ENCODE measurements at places on chromosomes 11 and 22.

- DNase-seq: no peak
These were observed 4.1 kb downstream of the BEST1 start for GRCh38 chr11:61954106-61954850.

DNA sequence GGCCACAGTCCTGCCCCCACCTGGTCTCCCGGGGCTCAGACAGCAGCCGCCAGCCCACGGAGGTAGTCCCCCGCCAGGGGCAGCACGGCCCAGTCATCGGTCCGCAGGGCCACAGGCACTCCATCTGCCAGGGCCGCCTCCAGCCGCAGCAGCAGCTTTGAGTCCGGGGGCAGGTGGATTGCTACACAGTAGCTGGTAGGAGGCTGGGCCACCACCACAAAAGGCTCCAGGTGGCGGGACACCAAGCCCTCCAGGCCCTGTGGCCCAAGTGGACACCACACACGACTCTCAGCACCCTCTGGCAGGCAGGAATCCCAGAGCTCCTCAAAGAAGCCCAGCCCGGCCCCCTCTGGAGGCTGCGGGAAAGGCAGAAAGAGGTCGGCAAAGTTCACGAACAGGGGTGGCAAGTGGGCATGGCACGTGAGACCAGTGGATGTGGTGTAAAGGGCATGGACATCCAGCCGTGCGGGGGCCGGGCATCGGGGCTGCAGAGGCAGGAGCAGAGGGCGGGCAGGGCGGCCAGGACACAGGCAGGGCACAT lies 2.9 kb downstream of the AP5B1 start:
- DNase-seq: no peak

- DNase-seq: no peak
These were observed 555 bp downstream of the TP53I11 start for GRCh38 chr11:44950031-44950624.

GRCh38 chr11:130175898-130176297 lies 16.3 kb downstream of the ST14 start:
- DNase-seq: no peak

- DNase-seq: no peak
These were observed 17.3 kb downstream of the TSPO start for GRCh38 chr22:43168471-43169309.

DNA sequence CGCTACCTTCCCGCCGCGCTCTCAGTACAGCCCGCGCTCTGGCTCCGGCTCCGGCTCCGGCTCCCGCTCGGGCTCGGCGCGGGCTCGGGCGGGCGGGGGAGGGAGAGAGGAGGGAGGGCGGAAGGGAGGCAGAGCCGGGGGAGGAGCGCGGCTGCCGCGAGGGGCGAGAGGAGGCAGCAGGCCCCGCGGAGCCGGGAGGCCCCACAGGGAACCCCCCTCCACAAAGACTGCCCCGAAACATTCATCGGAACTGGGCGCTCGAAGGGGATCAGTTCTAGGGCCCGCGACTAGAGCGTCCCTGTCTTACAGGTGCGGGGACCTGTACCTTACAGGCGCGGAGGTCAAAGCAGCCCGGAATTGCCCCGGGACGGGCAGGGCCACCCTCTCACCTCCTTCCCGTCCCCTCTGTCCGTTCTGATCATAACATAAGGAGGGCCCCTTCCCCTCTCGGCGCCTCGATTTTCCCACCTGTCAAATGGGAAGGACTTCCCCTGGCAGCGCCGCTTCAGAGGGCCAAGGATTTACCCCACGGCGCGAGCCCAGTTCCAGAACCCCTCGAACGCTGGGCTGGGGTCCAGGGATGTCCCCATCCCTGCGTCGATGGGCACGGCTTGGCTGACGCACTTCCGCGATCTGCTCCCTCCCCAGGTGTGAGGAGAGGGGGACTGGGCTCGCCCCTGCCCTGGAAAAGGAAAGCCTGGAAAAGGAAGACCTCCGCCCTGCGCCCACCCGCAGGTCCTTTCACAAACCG lies at the start of gene SHISA8:
SHISA8 (minus strand) TSS at position 40 of the 751 bp plus-strand sequence. CDS start 407 bp downstream, outside the sequence.
- peak; percentile 18 for DNase-seq

GRCh38 chr22:45547016-45547345 lies 44.3 kb downstream of the FBLN1 start:
- DNase-seq: no peak

GRCh38 chr22:21666786-21667185 lies 974 bp downstream of the PPIL2 start:
- DNase-seq: no peak

DNA sequence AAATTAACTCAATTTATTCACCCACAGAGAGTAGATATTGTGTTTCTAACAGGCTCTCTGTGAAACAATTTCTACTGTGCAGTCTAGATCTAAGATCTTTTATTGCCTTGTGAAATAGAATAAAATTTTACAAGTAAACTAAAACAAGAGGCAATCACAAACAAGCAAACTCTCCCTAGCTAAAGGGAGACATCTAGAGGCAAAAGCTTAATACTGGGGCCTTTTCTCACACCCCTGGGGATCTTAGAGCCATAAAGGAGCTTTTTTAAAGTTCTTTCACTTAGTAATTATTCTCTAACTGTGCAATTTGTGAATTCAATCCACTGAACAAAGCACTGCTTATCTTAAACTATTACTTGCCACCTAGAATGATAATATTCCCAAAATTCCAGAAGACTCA lies 19.7 kb downstream of the ALG9 start:
- peak; percentile 59 for DNase-seq

DNA sequence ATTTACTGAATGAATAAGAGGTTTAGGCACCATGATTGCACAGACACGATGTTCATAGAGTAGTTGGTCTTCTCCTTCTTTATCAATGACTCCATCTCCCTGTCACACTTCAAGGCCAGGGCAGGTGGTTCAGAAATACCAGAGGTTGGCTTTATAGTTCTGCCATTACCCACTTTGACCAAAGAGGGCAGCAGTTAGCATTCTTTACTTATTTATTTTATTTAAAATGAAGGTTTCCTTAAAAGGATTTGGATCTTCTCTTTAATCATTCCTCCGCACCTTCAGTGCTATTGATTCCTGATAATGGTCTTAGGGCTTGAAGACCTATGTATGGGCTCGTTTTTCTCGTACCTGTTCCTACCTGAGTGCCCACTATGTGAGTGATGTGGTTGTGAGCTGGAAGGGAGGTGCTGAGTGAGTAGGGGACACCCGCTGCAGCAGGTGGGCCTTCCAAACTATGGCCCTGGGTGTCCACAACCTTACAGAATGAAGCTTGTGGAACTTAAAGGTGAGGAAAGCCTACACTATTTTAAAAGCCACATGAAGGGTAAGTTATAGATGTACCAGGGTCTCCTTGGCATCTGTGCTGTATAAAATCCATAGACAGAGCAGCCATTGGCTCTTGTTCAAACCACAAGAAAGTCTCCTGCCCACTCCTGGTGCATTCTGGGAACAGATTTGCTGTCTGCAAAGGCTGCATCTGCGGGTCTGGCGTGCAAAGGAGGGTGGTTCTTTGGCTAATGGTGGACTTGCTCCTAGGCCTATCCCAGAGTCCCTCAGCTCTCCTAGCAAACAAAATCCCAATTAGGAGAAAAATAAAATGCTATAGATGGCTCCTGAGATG lies 35.0 kb downstream of the TIMP3 start:
- DNase-seq: peak; percentile 14

DNA sequence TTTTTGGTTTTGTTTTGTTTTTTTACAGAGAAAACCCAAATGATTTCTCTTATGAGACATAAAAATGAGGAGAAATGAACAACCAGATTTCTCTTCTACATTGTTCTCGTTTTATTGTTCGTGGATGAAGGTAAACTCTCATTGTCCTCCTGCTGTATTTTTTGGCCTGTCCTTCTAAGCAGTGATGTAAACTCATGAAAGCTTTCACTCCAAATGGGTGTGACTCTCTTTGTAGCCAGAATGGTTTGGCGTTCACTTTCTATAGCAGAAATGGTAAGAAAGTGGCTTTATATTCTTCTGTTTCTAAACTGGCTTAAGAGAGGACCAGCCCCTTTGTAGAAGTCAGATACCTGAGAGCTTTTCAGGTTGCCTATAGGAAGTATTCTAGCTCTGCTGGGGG lies 15.5 kb upstream of the BMAL1 start:
- no peak for DNase-seq

GRCh38 chr11:952406-953385 lies 27.0 kb downstream of the AP2A2 start:
- no peak for DNase-seq

- DNase-seq: no peak
These were observed 94.9 kb upstream of the SEPTIN5 start for GRCh38 chr22:19619144-19620009.

DNA sequence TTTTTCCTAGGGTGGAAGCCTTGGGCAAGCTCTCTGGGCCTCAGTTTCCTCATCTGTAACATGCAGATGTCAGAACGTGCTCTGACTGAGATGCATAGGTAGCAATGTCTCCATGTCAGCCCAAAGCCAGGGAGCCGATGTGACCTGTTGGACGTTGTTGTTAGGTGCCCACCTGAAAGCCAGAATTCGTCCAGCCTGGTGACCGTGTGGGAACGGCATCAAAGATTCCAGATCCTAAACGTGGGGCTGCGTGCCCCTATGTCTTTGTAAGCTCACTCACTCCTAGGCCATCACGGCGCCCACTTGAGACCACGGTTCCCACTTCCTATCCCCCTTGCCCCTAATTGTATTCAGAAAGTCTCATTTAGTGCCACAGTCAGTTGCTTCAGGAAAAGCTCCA lies 48.2 kb downstream of the FBLN1 start:
- no peak for DNase-seq

DNA sequence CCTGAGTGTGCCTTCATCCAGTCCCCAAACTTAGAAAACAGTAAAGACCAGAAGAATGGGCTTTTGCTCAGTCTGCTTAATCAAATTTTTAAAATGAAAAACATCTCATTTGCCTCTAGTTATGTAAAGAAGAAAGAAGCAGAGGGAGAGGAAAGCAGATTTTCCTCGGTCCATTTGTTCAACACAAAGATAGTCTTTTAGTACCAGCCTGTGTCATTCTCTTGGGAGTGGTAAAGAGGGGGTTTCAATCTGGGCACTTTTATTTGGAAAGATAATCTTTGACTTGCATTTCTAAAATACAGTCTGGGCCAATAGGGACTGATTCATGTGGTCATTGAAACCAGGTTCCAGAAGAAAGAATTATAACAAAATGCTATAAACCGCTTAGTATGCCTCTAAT lies 29.5 kb downstream of the KREMEN1 start:
- no peak for DNase-seq

DNA sequence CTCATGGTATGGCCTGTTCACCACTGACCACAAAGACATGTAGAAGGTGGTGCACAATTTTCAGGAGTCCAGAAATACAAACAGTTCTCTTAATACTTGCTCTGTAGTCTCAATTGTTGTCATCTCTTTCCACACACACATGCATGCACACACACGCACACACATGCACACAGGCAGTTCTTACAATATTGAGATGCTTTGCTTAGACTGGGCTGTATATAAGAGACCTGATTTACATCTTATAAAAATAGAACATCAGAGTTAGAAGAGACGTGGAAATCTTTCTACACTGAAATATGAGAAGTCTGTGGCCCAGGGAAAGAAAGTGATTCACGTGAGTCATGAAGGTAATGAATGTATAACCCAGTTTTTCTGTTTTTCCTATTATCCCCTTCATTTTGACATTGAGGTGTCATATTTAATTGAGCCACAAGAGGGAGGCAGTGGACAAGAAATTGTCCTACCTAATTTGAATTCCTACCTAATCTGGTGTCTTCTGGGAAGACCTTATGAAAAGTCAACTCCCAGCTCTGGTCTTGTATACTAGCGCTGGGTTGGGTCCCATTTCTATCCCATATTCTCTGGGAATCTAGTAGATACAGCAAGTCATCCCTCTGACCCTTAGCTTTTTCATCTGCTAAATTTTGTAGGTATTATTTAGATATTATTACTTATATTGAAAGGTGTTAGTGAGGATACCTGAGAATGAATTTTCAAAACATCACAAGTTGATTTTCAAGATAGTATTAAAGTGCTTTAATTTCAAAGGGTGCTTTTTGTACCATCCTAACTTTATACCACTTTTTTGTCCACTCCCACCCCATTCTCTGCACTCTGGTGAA lies 14.9 kb upstream of the MS4A4A start:
- peak; percentile 62 for DNase-seq

DNA sequence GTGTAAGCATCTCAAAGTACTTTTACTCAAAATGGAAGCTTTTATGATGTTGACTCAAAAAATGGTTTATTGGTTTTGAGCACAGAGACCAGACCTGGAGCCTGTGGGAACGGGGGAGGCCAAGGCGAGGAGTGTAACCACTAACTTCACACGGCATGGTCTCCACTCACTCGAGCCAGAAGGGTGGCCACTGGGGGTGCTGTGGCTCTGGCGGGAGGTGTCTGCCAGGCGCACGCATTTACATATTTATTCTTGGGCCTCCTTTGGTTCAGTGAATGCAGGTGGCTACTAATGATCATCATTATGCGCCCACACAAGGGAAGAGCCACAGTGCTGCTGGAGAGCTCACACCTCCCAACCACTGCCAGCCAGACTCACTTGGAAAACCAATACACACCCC lies 64.6 kb downstream of the FLRT1 start:
- DNase-seq: no peak

GRCh38 chr22:43396321-43396933 lies 15.4 kb upstream of the MPPED1 start:
- DNase-seq: no peak

DNA sequence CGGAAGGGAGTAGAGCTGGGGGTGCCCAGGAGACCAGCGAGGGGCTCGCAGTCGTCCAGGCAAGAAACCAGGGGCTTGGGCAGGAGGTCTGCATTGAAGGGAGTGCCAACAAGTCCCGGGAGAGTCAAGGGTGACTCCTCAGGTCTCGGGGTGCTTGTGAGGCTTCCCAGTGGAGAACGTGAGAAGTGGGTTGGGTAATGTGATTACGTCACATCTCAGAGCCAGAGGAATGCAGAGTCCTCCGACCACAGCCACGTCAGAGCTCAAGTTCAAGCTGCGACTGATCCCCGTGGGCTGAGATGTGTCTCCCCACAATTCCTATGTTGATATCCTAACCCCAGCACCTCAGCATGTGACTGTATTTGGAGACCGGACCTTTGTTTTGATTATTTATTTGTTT lies 89.7 kb upstream of the SHANK2 start:
- no peak for DNase-seq

GRCh38 chr11:80086496-80087055 lies 645.7 kb upstream of the TENM4 start:
- DNase-seq: no peak
